Stimulated activated CD8-positive, alpha-beta memory T cell treated with anti-CD3 and anti-CD28 coated beads, Interleukin-2, amount 100 ng/mL, for 1 hour (primary cell): ENCODE measurements at places on chromosomes 11 and 22.

DNA sequence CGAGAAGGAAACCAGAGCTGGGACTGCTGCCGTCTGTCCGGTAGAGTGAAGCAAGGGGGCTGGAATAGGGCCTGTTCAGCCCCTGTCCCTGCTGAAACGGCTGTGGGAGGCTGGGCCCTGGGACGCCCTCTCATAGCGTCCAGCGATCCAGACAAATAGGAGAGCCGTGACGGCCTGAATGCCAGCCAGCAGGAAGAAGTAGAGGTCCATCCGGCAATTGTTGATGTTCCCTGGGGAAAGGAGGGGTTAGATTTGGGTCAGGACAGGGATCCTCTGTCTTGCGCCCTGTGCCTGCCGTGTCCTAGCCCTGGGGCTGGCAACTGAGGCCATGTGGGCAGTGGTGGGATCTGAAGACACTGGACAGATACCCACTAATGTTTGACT, 12.9 kb downstream of the TMEM132A start:
- no peak for DNase-seq

DNA sequence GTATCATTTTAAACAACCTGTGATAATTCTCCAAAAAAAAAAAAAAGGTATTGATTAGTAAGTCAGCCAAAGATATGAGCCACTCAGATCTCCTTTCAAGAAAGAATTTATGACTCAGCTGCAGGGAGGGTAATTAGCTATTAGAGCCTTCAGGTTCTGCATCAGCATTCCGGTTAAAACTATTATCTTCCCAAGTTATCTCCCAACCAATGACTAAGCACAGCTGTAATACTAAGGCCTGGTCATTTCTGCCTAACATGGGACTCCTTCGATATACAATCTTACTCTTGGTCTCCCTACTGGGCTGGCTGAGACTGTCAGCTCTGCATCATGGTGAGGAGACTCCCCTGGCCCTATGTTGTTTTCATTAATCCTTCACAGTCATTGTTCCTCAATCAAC, 60.4 kb downstream of the SBF2 start:
- DNase-seq: no peak

GRCh38 chr11:83682611-83682973, 396.4 kb upstream of the CCDC90B start:
- DNase-seq: no peak

DNA sequence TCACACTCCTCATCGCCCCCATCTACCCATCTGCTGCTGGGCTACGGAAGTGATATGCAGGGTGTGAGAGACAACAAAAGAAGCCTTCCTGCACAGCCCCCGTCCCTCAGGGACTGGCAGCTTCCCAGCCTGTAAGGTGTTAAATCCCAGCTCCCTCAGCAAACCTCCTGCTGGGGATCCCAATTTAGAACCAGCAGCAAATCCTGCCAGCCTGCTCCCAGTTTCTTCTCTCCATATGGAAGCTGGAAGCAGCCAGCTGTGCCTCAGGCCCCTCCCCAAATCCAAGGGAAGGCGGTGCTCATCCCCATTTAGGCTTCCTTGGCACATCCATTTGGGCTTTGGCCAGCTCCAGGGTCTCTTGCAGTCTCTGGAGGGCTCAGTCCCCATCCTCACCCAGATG, 47.5 kb downstream of the PAMR1 start:
- no peak for DNase-seq

- no peak for DNase-seq
These were observed 209.5 kb downstream of the NTM start for GRCh38 chr11:131579932-131580387.

DNA sequence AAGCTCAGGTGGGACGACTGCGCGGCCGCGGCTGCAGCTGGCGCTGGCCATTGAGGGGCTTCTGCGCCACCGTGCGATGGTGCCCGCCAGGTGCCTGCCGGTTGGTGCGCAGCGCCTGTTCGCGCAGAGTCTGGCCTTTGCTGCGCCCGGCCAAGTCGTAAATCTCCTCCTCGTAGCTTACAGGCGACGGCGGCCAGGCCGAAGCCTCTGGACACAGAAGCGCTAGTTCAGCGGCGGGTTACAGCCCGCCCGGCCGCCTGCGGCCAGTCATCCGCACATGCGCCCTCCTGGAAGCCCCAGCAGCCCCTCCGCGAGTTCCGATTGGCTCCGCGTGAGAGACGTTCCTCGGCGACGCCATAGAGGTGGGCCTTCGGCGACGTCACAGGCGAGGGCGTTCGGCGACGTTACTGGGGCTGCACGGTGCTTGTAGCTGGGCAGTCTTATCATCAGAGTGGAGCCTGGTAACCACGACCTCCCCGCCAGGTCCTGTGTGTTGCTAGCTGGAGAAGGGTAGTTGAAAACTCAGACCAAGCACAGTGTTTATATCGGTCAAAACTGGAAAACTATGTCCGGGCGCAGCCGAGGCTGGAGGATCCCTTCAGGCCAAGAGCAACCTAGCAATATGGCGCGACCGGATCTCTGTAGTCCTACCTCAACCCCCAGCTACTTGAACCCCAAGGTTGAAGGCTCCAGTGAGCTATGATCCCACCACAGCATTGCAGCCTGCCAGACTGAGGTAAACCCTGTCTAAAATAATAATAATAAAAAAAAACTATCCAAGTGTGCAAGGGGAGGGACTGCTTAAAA, 265.7 kb downstream of the OR4C45 start:
- no peak for DNase-seq

DNA sequence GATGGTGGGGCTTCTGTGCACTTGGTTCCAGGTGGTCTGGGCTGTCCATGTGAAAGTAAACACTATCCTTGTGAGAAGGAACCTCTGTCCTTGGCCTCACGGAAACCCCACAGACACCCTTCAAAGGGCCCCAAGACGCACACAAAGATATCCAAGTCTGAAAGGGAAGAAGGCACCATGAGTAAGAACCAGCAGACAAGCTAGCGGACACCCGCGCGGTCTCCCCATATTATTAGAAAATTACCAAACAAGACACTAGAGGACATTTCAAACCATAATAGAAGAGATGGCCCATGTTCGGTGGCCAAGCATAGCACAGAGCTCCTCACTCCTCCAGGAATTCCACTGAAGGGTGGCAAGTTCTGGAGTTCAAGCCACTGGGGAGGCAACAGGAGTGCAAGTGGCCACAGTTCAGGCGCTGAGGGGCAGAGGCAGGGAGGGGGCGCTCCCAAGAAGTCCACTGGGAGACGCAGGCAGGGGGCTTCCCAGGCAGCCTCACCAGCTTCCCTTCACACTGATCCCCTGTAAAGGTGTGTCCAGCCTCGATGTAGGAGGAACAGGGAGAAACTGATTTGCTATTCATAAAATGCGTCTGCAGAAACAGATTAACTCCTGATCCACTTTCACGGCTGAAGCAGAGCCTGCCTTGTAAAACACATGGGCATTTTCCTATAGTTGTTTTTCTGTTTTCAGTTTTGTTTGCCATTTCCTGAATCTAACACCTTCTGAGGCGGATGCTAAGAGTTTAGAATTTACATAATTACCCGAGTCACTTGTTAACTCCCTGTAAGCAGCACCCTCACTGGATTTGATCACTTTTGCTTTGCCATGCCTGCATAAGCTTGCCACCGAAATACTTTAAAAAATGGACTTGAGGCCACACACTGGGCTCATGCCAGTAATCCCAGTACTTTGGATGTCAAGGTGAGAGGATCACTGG, 9.1 kb upstream of the PPARA start:
- DNase-seq: no peak

- no peak for DNase-seq
These were observed 2.2 kb upstream of the PLAAT5 start for GRCh38 chr11:63493127-63493526.

GRCh38 chr11:115637599-115638241, 133.5 kb upstream of the CADM1 start:
- no peak for DNase-seq

GRCh38 chr11:7892840-7893254, 38.2 kb downstream of the OR10A6 start:
- DNase-seq: no peak

DNA sequence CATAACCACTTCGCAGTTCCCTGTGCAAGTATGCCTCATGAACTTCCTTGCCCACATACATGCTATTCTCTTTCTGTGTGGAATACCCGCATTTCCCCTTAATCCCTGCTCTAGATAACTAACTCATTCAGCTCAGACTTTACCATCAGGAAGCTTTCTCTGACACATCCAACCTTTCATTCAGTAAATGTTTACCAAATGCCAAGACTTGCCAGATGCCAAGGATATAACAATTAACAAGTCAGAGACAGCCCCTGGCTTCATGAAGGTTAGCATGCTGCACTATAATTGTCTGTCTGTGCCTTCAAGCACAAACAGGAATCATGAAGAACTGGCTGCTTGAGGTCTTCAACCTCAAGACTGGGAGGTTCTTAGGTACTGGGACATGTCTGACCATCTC, 71.2 kb upstream of the GDPD4 start:
- no peak for DNase-seq

DNA sequence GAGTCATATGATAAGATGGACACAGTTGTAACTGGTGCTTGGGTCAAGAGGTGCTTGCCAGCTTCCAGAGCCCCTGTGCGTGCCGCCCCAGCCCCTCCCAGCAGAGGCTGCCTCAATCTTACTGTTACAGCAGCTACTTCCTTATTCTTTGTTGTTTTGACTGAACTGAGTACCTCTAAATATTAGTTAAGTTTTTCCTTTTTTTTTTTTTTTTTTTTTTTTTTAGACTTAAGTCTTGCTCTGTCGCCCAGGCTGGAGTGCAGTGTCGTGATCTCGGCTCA, 8.8 kb downstream of the ZBED4 start:
- no peak for DNase-seq

DNA sequence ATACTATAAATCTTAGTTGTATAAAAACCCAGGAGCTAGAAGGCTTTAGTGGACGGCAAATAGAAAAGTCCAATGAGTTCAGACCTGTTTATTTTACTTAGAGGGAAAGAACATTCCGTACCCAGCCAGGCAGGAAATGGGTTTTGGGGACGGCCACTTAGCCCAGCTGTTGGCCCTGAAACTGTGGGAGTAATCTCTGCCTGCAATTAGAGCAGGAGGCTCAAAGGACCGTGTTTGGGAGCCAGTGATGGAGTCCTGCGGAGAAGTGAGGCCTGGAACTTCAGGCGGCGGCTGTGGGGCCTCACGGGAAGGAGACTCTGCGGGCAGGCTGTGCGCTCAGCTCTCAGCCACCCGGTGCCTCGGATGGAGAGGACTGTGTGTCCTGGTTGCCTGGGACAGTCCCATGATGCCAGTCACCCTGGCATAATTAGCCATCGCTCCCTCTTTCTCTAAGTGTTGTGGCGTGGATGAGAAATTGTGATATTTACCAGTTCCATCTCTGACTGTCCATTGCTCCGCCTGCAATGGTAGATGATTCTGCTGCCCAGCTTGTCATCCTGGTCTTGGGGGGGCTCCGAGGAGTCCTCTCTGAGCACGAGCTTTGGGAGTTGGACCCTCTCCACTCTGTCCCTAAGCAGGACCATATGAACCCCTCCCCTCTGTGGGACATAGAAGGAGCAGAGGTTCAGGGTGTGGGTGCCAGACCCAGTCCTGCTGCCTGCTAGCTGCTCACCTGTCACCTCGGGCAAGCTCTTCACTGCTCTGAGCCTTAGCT, 530.3 kb downstream of the TBC1D22A start:
- DNase-seq: no peak

DNA sequence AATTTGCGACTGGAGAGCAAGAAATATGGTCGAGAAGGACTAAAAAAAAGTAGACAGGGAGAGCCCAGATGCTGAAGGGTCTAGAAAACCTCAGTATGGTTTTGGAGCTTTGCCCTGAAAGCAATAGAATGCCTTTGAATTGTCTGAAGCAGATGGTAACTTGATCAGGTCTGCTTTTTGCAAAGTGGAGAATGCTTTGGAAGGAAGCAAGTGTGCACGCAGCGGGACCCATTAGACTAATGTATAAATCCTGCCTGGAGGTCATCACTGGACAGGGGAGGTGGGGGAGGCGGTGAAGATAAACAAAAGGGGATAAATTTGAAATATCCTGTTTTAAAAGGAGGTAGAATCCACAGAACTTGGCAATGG, 757 bp upstream of the HINFP start:
- DNase-seq: no peak

- DNase-seq: no peak
These were observed 46.7 kb downstream of the TSPAN18 start for GRCh38 chr11:44773351-44773965.

DNA sequence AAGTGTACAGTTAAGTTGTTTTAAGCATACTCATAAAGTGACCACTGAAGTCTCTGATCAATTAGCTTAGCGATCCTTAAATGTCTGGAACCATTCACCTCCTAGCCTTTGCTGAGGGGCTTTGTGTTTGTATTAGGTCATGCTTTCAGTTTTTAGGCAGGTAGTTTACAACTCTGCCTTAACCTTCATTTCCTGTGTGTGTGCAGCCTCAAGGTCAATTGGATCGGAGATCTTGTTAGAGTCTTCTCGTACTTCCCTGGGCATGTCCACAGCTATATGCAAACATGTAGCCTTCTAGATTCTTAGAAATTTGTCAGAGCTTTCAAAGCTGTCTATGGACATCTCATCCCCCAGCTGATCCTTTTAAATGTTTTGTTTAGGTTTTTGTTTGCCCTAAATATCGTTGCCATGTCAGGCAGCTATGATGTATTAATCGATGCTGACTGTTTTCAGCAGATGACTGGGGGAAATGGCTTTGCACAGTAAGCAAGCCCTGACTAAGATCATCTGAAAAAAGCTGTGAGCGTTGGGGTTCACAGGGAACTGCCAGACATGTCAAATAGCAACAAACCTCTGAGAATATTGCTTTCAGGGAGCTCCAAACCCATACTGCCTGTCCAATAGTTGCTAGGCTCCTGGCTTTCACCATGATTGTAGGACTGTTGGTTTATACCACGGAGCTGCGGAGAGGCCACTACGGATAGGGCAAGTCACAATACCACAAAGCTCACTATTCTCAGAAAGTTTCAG, 45.6 kb downstream of the GLYAT start:
- no peak for DNase-seq

DNA sequence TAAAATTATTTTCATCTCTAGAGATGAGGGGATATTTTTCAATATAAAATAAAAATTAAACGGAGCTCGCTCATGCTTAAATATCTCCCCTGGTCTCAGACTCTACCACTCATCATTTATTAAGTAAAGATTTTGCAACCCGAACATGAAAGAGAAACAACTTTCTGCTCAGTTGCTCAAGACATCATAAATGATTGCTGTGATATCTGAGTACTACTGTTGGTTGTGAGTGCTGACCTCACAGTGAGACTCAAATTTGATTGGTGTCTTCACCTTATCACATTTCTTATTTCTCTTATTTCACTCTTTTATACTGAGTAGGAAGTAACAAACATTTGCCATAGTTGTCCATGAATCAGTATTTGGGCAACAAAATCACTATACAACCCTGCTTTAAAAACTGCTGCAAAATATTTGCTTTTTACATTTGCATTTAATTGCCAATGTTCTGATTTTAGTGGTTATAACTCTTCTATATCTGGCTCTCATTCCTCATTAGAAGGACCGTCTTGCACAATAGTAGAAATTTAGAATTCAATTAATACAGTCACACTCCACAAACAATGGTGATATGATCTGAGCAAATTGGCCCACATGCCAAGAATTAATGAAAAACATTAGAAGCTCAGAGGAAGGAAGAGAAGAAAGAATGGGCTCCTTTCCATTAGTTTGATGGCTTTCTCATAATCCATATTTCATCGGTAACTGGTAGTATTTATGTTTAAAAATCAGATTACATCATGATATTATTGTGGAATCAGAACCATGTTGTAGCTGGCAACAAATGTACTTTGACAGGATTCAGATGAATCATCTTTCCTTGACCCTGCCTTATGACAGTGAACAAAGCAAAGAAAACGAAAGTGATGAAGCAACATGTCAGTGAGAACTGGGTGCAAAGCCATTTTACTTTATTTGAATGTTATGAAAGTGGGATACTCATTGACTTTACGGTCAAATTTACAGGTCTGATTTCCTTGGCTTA, 973.6 kb upstream of the TENM4 start:
- no peak for DNase-seq

GRCh38 chr11:30705913-30706675, 119.9 kb upstream of the MPPED2 start:
- no peak for DNase-seq
